ENCODE measurements at places on chromosomes 6 and 20.

DNA sequence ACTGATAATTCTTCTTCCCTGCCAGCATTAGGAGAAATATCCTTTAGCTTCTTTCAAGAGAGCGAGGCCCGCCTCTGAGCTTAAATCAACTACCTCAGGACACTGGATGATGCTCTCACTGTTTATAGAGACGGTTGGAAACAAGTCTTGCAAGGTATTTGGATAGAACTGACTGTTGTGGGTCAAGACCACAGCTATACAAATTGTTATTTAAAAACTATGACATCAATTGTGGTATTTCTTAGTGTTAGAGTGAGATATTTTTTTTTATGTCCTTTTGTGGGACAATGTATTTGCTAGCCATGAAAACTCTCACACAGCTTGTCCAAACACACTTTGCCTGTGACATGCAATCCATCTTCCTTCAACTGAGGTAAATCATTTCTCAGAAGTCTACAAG lies 136.3 kb upstream of the PHACTR1 start:
- no peak for DNase-seq

DNA sequence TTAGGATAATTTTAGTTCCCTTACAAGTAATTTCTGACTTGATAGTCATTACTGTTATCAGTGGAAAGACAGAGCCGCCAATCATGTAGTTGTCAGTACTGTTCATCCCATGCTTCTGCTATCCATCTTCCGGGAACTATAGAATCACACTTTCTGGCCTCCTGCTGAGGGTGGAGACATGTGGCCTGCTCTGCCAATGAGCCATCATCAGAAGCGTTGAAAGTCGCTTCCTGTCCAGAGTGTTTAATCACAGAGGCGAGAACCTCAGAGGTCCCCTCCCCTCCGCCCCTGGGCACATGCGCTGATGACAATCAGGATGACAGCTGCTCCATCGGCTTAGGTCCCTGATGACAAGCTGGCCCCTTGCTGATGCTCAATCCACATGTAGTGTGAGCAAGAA lies 3.0 kb downstream of the DDO start:
- DNase-seq: no peak

DNA sequence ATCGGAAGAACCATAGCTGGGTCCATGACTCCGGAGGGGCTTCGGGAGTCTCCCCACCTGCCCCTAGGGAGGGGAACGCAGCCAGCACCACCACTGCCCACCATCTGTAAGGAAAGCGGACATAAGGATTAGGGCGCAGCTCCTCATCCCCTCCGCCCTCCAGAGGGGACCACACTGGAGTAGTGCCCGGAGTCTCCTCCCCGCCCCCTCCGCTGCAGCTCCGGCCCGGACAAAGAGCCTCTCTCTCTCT lies 628 bp downstream of the SLC35B2 start:
- no peak for DNase-seq

- DNase-seq: no peak
Observed at GRCh38 chr6:85810558-85810957, 167.9 kb upstream of the SYNCRIP start.

DNA sequence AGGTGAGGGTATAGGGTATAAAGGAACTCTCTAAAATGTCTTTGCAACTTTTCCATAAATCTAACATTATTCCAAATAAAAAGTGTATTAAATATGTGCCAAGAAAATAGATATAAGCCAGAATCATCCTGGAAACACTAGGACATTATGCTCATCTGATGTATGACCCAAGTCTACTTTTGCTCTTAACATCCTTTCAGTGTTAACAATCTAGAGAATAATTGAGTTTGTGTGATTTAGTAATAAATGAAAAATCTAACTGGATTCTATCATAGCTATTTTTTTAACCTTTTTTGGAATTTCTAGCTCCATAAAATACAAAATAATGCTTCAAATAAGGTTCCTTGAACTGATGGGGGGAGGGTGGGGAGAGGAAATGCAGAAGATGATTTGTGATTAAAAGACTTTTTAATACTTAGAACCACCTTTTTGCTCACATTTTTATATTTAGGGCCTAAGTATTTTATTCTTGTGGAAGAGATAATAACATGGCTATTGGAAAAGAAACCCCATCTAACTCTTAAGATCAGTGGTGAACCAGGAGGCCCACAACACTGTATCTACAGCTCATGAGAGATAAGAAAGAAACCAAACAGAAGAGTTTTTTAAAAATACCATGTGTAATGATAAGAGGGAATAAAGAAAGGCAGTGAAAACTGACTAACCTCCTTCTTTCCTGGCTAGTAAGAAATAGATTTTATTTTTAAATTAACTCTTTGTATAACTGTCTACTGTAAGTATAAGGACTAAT lies 68.5 kb downstream of the PDSS2 start:
- no peak for DNase-seq

DNA sequence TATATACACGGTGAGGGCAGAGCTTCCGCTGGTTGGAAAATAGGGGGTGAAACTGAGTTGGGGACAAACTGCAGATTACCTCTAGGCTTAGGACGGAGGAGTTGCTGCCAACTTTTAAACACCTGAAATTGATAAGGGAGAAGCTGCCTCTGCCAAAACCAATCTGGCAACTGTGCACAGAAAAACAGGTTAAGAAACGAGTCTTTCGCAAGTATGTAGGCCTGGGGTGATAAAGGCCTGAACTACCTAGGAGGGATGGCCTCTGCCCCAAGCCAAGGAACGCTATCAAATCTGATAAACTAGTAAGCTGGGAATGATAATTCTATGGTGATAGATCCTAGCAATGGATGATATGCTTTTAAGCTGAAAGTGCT lies 149.9 kb upstream of the QKI start:
- DNase-seq: no peak

GRCh38 chr6:46816626-46817025 lies 23.4 kb downstream of the MEP1A start:
- no peak for DNase-seq

- no peak for DNase-seq
Observed at GRCh38 chr6:127279815-127280214, 13.2 kb downstream of the RNF146 start.

DNA sequence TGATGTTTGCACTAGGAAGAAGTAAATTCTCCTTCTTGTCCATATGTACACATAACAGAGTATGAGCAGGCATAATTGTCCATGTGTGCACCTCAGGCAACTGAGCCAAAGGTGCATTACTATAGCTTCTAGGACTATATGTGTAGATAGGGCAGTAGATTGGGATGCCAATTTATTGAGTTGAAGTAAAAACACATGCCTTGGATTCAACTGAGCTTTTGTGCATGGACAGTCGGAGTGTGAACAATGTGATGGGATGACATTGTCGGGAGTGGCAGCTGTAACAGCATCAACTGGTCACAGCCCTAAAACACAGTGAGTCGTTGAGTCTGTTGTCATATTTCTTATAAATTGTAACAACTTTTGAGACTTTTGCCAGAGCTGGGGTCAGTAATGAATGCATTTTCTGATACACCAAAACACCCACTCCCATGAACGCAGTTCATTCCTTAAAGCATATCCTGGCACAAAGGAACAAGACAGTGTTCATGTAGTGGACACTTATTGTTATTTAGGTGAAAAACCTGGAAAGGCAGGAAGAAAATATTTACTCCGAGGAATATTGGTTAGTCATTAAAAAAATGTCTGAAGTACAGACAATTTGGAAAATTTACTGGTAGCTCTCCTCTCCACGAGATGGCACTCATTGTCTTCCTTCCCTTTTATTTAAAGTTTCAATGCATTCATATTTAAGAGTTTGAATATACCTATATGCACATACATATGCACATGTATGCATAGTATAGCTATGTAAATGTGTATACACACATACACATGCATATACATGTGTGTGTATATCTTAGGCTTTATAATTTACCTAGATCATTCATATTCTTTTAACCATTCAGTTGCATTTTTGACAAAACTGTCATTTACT lies 302.0 kb upstream of the STXBP5 start:
- DNase-seq: no peak

DNA sequence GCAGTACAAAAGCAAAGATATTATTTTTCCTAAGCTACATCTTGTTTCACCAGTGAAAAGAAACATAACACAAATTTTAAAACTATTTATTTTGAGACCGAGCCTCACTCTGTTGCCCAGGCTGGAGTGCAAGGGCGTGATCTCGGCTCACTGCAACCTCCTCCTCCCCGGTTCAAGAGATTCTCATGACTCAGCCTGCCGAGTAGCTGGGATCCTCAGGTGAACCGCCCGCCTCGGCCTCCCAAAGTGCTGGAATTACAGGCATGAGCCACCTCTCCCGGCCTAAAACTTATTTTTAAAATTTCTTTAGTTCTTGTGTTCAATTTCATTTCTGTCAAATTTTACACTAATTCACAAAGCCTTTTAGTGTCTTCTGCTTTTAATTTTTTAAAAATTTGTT lies 5.9 kb downstream of the SRSF12 start:
- no peak for DNase-seq

DNA sequence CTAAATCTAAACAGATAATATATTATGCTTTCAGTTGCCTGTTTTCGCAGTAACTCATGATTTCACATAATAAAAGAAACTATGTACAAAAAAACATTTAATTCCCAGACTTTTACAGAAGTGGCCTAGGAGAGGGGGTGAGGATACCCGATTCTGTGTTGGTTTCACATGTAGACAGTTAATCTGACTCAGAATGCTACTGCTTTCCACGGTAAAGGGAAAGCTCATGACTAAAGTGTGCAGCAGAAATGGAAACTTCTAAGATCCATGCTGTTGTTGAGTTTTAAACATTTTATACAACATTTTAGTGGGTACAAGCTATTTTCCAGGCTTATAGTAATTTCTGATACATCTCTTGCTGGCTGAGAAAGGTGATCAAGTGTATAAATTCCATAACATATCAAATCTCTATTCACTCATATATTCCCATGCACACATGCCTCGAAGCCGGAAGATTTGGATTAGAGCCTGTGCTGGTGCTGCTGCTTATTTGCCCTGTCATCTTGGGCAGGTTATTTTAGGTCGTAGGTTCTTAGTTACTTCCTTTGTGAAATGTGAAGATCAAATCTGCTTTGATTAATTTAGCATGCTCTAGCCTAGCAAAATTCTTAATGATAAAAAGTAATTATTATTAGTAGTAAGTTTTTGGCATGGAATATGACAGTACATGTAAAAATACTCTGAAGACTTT lies 896.7 kb upstream of the MAP3K7 start:
- DNase-seq: no peak

DNA sequence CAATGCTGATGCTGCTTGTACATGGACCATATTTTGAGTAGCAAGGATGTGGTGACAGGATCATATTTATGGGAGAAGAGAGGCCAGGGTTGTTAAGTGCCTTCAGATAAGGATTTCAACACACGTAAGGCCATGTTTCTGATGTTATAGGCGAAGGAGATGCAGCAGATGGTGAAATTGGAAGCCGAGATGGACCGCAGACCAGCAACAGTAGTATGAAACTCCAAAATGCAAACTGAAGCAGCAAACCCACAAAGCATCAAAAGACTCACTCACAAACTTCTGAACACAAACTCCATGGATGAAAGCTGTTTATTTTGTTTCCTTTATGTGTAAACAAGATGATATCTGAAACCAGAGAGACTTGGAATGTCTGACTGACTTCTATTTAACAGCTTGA lies 35.6 kb upstream of the LAMP5 start:
- no peak for DNase-seq

DNA sequence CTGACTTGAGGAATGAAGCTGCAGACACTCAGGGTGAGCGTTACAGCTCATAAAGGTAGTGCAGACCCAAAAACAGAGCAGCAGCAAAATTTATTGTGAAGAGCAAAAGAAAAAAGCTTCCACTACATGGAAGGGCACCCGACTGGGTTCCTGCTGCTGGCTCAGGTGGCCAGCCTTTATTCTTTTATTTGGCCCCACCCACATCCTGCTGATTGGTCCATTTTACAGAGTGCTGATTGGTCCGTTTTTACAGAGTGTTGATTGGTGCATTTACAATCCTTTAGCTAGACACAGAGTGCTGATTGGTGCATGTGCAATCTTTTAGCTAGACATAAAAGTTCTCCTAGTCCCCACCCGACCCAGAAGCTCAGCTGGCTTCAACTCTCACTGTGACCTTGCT lies 95.3 kb upstream of the STMND1 start:
- DNase-seq: no peak

DNA sequence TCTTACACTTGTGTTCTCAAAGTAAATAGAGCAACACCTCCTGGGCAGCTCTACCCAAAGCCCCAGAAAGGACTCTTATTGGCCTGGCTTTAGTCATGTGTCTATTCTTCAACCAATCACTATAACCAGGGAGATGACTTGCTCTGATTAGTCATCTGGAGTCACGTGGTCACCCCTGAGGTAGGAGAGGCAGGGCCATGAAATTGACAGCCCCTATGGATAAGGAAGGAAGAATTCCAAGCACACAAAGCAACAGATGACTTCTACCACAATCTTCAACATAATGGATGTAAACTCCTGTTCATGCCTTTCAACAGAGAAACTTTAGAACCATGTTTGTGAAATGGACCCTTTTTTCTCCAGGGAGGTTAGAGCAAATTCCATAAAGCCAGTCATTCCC lies 24.6 kb upstream of the EYA2 start:
- no peak for DNase-seq

GRCh38 chr6:82145926-82146452 lies 101.6 kb downstream of the IBTK start:
- no peak for DNase-seq

DNA sequence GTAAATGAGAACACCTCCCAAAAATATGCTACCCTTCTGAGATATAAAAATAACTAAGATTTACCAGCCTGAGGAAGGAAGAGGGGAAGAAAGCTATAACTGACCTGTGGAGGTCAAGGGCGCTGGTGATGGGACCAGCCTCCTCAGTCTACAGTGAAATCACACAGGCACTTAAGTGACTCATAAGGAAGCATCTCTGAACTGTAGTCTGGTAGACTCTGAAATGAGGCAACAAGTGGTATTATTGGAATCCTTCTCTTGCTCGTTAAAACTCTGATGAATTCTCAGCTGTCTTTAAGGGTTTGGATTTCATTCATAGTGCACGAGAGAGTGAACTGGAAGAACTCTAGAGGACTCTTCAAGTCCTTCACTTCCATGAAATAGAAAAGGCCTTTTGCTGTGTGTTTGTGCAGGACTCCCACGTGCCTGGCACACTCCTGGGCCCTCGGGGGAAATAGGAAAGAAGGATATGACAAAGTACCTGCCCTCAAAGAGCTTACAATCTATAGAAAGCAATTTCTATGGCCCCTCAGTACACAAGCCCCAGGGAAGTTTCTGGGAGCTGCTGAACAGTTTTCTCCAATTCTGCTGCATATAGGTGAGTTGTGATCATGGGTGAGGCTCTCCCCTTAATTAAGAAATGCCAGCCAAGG lies 231.8 kb upstream of the RREB1 start:
- no peak for DNase-seq

DNA sequence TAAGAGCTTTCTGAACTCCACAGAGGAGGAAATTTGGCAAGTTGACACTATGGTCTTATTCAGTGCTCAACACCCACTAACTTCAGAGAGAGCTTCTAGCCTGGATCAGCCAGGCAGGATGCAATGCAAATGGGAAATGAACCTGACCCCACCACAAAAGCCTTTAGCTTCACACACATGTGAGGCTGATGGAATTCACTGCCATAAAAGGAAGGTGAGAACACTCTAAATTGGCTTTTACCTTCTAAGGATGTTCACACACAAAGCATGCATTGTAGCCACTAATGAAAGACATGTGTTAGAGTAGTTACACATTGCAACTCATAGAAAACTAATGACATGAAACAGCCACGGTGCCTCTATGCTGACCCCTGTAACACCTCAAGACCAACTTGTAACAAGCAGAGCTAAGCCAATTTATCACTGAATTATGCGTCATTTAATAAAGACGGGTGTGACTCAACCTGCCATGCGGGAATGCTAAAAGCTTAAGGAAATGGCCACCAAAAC lies 262.1 kb downstream of the HACE1 start:
- no peak for DNase-seq

GRCh38 chr6:47423079-47423478 lies 54.5 kb upstream of the CD2AP start:
- DNase-seq: no peak
